ENCODE measurements at places on chromosomes 1 and 21.

- DNase-seq, result no peak
Measured at GRCh38 chr1:78291418-78291817, 199.4 kb upstream of the PTGFR start.

DNA sequence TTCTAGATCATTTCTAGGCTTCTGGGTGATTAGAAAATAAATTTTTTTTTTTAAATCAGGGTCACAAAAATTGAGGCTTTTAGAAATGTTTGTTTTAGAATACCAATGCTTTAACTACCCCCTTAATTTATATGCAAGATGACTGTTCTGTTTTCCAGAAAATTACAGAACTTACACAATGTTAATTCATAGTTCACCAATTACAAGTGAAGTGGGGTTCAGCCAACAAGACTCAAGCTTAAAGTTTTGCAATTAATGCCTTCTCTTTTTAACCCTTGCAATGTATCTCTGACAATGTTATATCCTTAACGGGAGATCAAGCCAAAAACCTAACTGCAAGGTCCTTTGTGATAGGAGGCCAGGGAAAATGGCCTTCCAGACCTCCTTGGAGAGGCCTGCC lies 5.6 kb downstream of the PRELP start:
- DNase-seq, result no peak

DNA sequence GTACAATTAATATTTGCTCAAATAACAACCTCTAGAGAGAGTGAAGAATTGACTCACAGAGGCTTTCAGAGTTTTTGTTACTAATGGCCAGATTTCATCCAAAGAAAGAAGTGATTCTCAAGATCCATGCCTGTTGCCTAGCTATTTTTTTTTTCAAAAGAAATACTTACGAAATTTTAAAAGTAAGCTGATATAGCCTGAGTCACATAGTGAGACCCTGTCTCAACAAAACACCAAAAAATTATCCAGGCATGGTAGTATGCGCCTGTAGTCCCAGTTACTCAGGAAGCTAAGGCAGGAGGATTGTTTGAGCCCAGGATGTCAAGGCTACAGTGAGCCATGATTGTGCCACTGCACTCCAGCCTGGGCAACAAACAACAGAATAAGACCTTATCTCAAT lies 14.6 kb downstream of the PALMD start:
- DNase-seq, result no peak

GRCh38 chr1:84973498-84974334 lies 23.2 kb downstream of the MCOLN2 start:
- DNase-seq, result no peak

- no peak for DNase-seq
Measured at GRCh38 chr1:86389307-86389706, 6.8 kb downstream of the ODF2L start.

- DNase-seq, result no peak
Measured at GRCh38 chr1:15213341-15213821, 33.6 kb upstream of the FHAD1 start.

DNA sequence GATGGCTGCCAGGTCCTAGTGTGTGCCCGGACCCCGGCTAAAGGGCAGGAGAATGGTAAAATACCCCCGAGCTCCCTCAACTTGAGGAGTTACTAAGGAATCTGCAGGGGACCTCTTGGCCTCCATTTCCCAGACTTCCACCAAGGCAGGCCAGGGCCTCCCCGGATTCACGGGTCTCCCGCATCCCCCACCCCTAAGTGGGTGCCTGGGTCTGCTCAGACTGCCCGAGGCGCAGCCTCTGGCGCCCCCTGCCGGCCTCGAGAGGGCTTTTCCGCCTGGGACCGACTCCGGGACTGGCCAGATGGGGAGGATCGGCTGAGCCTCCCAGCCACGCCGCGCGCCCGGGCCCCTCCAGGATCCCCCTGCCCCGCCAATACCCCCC lies 1.7 kb downstream of the PLEKHG5 start:
- DNase-seq, result peak; percentile 72

All from T-helper 9 cell (primary cell).